ENCODE measurements at places on chromosomes 2 and 18. TPM values are rescaled to one million over a fixed set of nuclear protein-coding genes. Genes with fewer than 3 reads are reported as not detected.

The SULT1C2 gene
- 0.24 TPM for total RNA-seq

- DNase-seq: no peak
Measured at GRCh38 chr2:126614524-126615227, 41.3 kb upstream of the GYPC start.

DNA sequence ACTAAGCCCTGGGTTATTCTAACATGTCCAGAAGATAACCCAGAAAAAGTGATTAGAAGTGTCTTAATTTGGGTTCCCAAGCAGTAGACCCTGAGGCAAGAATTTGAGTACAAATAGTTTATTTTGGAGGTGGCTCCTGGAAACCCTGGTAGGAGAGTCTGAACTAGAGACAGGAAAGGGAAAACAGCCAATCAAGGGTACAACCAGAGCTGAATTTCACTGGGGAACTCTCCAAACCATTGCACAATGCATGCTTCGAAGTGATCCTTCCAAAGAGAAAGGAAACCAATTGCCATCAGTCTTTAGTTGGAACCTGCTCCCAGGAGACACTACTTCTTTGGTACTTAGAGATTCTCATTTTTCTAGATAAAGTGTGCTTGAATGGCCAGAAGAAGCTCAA, 361.5 kb downstream of the MBD2 start:
- no peak for DNase-seq

- no peak for DNase-seq
Measured at GRCh38 chr2:238114851-238115660, 14.9 kb downstream of the ESPNL start.

The C2orf68 gene
- 21.3 TPM for total RNA-seq
